Left lobe of liver (tissue), 2 donors: ENCODE measurements at places on chromosomes 1 and 21. TPM values are rescaled to one million over a fixed set of nuclear protein-coding genes. Genes with fewer than 3 reads are reported as not detected.
A peak's percentile ranks its signal among the peaks of the same experiment; 100 is the strongest.

DNA sequence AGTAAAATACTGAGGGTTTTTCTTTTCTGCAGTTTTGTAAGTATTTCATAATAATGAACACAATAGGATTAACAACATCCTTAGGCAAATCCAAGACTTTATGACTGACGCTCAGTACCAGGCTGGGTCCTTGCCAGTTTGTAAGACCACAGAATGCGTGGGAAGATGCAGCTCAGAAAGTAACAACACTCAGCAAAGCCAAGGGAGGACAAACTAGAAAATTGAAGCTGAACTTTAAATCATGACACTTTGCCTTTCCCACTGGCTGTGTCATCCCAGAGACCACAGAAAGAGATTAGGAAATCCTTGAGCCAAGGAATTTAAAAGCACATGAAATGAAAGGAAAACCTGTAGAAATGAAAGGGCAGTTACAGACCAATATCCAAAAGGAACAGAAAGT, 426.3 kb upstream of the CHRM3 start:
- no peak for DNase-seq

The SYTL1 gene
- total RNA-seq: 0.81 TPM

The AMPD1 gene
- not detected for total RNA-seq

The BATF3 gene
- 0.28 TPM for total RNA-seq

DNA sequence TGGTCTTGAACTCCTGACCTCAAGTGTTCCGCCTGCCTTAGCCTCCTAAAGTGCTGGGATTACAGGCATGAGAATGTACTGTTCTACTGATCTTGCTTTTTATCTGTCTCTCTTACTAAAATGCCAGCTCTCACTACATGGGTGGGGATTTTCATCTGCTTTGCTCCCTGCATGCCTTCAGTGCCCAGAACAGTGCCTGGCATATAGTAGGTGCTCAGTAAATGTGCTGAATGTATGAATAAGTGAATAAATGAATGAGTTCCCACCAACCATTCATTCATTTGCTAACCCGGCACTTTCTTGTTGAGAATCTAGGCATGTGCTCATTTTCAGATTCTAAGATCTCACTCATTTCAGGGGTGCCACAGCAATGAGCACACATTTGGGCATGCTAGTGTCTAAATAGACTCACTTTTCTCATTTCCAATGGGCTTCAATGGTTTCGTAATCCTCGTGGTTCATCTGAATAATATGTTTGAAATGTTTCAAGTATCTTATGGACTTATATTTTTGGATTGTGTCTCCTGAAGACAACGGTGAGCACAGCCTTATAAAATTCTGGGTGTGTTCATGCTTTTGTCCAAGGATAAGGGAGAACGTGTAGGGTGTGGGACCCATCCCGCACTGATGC, 7.6 kb downstream of the DHRS3 start:
- no peak for DNase-seq

The REN gene
- total RNA-seq: 0.20 TPM

The WNT9A gene
- total RNA-seq: 0.05 TPM

The FALEC gene
- 0.35 TPM for total RNA-seq

GRCh38 chr1:227891223-227891954, 56.3 kb downstream of the WNT9A start:
- peak; percentile 33 for DNase-seq

DNA sequence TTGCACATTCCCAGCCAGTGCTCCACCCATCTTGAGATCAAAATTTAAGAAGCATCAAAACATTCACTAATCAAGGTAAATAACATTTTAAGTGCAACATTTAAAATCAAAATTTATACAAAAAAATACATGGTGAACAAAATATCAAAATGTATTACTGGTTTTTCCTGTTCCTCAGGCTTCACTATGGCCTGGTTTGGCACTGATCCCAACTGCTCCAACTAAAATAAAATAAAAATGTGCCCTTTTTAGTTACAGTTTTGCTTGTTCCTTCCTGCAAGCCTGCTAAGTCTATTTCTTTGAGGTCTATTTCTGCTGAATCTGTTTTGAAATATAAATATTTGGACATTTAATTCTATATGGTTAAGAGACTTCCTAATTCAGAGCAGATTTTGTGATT, 54.9 kb downstream of the ADAMTS1 start:
- DNase-seq: no peak

DNA sequence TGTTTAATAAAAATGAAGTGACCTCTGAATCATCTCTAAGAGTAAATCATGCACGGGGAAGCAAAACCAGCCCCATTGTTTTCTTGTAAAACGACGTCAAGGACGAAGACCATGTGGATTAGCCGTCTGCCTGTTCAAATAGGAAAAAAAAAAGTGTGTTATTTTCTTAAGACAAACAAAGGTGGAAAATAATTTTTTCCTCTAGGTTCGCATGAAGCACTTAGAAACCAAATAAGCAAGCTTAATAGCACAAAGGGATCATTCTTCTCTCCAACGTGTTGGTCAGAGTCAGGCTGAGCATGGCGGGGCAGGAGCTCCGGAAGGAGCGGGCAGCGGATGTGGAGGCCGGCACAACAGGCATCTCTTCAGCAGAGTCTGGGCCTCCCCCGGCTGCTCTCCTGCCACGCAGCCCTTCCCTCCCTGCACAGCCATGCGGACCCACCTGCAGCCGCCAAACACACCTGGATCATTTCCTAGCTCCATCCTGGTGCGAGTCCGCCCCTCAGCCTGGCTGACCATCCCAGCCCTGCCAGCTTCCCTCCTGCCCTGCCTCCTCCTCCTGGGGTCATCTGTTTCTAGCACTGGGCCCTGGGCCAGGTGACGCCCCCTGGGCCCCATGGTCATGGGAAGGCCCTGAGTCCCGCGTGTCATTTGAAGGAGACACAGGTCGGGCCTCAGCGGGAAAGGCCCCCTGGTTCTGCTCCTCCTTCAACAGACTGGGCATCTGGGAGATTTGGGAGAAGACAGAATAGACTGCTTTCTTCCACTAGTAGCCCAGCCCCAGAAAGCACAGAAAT, 40.2 kb downstream of the MX1 start:
- DNase-seq: no peak

The DIO1 gene
- 39.4 TPM for total RNA-seq
